ENCODE measurements at places on chromosomes 2 and 18. TPM values are rescaled to one million over a fixed set of nuclear protein-coding genes. Genes with fewer than 3 reads are reported as not detected.

The MYL12A gene
- total RNA-seq: 175 TPM

The CHST10 gene
- 25.0 TPM for total RNA-seq

The WDPCP gene
- 4.3 TPM for total RNA-seq

The SERPINB12 gene
- not detected for total RNA-seq

DNA sequence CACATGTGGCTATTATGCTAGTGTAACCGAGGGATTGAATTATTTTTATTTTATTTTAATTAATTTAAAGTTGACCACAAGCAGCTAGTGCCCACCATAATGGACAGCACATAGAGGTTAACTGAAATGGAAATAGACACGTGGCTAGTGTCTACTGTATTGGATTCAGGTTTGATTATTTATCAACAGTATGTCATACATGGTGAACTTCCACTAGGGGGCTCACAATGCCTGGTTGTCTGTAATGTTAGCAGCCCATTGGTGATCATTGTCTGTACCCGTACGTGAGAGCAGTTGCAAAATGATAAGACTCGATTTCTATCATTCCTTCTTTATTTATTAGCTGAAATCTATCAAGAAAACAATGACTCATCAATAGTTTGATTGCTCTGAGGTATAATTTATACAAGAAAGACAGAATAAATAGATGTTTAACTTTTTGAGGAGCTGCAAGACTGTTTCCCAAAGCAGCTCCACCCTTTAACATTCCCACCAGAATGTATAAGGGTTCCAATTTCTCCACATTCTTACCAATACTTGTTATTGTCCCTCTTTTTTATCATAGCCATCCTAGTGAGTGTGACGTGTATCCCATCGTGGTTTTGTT lies 76.5 kb downstream of the CYBRD1 start:
- DNase-seq: peak; percentile 31
- no peaks in the 10 kb centered on the region for H3K4me1 ChIP-seq
- no peak overlapping the region for H3K4me3 ChIP-seq
- H3K36me3 ChIP-seq: no peaks in the 10 kb centered on the region
- H3K27me3 ChIP-seq: peaks cover 2% of the 10 kb centered on the region

DNA sequence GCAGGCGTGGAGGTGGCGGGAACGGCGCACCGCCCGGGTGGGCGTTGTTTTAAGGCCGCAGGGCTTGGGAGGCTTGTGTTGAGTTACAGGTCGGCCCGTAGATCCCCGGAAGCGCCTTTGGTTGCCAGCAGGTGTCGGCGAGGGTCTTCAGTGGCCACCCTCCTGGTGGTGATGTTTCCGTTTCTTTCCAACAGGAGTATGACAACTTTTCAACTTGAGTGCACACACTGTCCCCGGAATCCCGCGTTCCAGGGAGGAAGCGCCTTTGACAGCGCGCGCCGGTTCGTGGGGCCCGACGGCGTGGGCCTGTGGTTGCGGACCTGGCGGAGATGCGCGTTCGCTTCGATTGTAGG lies 1.0 kb upstream of the HDAC4 start:
- DNase-seq: no peak
- peaks cover 8% of the 10 kb centered on the region for H3K27me3 ChIP-seq
- peak overlapping the region; percentile 90 for H3K4me3 ChIP-seq
- peaks cover 27% of the 10 kb centered on the region for H3K4me1 ChIP-seq
- H3K27ac ChIP-seq: peak overlapping the region; percentile 95

GRCh38 chr2:99939135-99939534 lies 203.3 kb downstream of the AFF3 start:
- no peak overlapping the region for H3K4me3 ChIP-seq
- peaks cover 6% of the 10 kb centered on the region for H3K27me3 ChIP-seq
- H3K27ac ChIP-seq: no peak overlapping the region
- DNase-seq: no peak
- peaks cover 9% of the 10 kb centered on the region for H3K4me1 ChIP-seq

- DNase-seq: no peak
- H3K4me3 ChIP-seq: no peak overlapping the region
- no peaks in the 10 kb centered on the region for H3K27me3 ChIP-seq
These were observed 117.4 kb downstream of the RHBDD1 start for GRCh38 chr2:226953206-226953605.

DNA sequence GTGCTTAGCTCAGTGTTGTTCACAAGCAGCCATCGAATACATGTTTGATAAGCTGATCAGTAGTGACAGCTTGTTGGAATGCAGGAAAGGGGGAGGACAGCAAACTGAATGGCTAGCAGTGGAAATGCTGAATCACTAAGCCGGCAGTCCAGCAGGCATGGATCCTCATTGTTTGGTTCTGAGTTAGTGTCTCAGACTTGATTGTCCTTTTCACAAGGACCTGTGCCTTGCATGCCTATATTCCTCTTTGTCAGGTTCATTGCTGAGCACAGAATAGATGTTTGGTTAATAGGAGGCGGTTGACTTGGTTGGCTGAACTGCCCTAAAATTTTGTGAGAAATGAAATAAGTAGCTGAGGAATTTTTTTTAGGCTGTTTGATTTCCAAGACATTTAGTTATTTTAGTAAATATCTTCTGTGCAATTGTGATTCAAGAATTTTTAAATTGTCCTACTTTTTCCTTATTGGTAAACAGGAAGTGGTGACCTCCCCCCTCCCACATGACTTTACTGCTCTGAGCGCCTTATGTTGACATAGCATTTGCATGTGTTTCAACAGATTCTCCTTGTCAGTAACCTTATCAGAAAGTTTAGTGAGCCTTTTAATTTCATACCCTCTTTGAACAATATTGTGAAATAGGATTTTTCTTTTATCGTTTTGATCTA lies 21.4 kb upstream of the STON1 start:
- DNase-seq: no peak
- no peak overlapping the region for H3K27ac ChIP-seq
- H3K4me1 ChIP-seq: peaks cover 7% of the 10 kb centered on the region
- no peaks in the 10 kb centered on the region for H3K27me3 ChIP-seq

DNA sequence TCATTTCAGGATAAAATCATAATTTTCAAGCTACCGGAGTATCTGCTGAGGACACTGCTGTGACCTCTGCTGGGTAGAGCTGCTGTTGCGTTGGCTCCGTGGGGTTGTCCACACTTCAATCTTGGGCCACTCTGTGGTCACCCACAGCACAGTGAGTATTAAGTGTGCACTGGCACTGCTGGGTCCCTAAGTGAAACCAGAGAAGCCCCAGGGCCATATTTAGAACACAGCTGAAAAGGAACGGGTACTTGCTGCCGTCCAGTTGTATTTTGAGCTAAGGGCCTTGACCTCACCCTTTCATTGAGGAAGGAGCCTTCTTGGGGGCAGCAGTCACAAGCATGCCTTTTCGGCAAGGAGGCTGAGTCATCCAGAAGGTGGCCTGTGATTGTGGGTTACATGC lies 10.1 kb downstream of the SLC9A4 start:
- H3K27ac ChIP-seq: no peak overlapping the region
- no peaks in the 10 kb centered on the region for H3K27me3 ChIP-seq
- DNase-seq: no peak

DNA sequence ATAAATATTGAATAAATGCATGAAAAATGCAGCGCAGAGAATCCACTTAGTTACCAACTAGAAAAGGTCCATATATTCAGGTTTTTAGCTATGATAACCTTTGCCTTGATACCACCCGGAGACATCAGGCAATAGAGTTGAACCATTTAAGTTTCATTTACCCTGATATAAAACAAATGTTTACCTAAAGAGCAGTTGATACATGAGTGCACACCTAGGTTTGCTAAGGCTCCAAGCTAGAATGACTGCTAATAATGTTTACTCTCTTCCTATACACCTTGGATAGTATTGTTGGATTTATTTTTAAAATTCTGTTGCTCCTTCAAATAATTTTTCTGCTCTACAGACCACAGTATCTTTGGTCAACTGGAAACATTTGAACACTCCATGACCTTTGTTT lies 1463.6 kb downstream of the LRP1B start:
- peaks cover 5% of the 10 kb centered on the region for H3K4me1 ChIP-seq
- H3K4me3 ChIP-seq: no peak overlapping the region
- H3K27ac ChIP-seq: no peak overlapping the region
- H3K27me3 ChIP-seq: peaks cover 2% of the 10 kb centered on the region

DNA sequence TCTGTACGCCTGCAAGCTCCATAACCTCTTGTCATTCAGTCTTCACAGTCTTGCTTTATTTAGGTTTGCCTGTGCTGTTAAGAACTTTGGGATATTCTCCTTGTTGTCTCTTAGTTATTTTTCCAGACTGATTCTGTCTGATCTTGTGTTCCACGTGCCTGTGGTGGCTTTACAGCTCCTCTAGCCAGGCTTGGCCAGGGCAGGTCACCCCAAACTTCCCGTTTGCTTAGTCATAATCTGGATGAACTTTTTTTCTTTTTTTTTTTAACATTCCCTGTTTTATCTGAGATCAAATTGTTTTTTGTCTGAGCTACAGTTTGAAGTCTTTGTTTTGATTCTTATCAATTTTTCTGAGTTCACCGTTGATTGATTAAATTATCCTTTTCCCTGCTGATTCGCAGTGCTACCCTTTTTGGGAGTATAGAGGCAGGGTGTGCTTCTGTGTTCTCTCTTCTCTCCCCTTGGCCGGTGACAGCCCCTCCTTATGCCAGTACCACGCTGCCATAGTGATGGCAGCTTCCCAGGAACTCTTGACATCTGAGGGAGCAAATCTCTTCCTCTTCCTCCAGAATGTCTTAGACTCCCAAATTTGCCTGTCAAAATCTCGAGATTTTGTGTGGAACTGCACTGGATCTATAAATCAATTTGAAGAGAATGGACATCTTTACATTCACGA lies 2.5 kb downstream of the SP100 start:
- no peak for DNase-seq
- H3K4me1 ChIP-seq: no peaks in the 10 kb centered on the region
- H3K4me3 ChIP-seq: no peak overlapping the region
- no peaks in the 10 kb centered on the region for H3K27me3 ChIP-seq
- no peak overlapping the region for H3K27ac ChIP-seq

DNA sequence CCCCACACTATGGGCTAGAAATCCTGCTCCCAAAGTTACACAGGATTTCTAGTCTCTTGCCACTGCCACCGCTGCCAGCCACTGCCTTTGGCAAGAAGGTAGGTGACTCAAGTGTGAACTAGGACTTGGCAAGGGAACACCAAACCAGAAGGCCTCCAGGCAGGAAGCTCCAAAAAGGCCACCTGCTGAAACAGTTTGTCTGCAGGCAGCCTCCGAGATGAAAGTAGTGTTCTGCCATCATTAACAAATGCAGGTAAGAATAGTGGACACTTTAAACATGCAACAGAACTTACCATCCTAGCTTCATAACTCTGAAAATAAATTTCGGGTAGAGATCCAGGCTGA lies 3.9 kb downstream of the ANKRD44 start:
- peaks cover 9% of the 10 kb centered on the region for H3K27me3 ChIP-seq
- DNase-seq: no peak
- H3K27ac ChIP-seq: no peak overlapping the region
- H3K4me3 ChIP-seq: no peak overlapping the region
- peaks cover 3% of the 10 kb centered on the region for H3K4me1 ChIP-seq
- H3K36me3 ChIP-seq: no peaks in the 10 kb centered on the region

GRCh38 chr18:26317398-26317797 lies 91.2 kb downstream of the TAF4B start:
- H3K4me3 ChIP-seq: no peak overlapping the region
- H3K27me3 ChIP-seq: no peaks in the 10 kb centered on the region
- H3K27ac ChIP-seq: no peak overlapping the region
- H3K36me3 ChIP-seq: no peaks in the 10 kb centered on the region

GRCh38 chr2:60867848-60868247 lies 13.5 kb upstream of the REL start:
- no peaks in the 10 kb centered on the region for H3K36me3 ChIP-seq
- DNase-seq: no peak
- H3K4me3 ChIP-seq: no peak overlapping the region
- H3K27ac ChIP-seq: no peak overlapping the region
- H3K27me3 ChIP-seq: no peaks in the 10 kb centered on the region
- H3K4me1 ChIP-seq: no peaks in the 10 kb centered on the region

DNA sequence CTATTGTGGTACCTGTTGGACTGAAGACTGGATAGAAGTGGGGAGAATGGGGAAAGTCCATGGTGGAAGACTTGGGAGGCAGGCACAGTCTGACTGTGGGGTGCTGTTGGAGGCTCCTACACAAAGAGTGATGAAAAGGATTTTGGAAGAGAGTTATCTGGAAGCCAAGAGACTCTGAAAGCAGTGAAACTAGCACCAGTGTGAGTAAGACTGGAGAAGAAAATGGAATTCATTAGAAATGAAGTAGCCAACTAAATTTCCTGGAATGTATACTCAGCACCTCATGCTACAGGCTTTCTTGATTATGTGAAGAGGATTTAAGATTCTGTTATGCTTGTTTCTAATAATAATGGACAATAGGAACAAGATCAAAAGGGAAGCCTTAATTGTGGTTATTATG lies 27.7 kb downstream of the ELP2 start:
- H3K27me3 ChIP-seq: no peaks in the 10 kb centered on the region
- no peaks in the 10 kb centered on the region for H3K36me3 ChIP-seq
- no peak for DNase-seq
- H3K4me1 ChIP-seq: no peaks in the 10 kb centered on the region
- no peak overlapping the region for H3K27ac ChIP-seq
